NCI-H2029 treated with DMSO at 0.1 percent for 48 hours (cell line): ENCODE measurements at places on chromosomes 4 and X.

DNA sequence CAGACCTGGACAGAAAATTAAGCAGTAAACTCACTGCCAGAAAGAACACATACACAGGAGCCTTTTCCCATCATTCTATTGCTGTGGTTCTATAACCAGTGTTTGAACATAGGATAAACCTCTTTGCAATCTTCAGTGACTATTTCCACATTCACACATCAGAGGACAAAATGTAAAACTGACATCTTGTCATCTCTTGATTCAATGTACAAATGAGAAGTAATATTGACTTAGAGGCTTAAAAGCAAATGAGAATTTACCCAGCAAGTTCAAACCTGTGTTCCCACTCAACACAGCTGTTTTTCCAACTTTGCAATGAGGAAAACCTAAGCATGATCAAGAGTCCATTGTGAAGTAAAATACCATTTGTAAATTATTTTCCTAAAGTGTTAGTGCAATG lies 307.1 kb upstream of the CPXCR1 start:
- DNase-seq = no peak

DNA sequence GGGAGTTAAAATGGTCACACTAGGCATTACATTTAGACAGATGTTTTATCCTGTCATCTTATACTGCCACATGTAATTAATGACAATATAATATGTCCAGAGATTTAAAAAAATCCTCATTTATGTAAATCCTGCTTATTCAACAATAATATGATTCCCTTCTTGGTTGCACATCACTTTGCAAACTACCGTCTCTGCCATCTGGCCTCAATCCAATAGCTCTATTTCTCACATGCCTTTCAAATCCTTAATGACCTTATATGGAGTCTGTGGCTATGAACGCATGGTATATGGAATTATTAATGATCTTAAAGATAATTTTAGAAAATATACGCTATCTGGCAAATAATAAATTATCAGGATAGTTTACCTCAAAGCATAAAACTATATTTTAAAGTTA lies 144.5 kb downstream of the NPNT start:
- DNase-seq = no peak

GRCh38 chrX:87961471-87961870 lies 443.9 kb downstream of the KLHL4 start:
- DNase-seq = no peak

DNA sequence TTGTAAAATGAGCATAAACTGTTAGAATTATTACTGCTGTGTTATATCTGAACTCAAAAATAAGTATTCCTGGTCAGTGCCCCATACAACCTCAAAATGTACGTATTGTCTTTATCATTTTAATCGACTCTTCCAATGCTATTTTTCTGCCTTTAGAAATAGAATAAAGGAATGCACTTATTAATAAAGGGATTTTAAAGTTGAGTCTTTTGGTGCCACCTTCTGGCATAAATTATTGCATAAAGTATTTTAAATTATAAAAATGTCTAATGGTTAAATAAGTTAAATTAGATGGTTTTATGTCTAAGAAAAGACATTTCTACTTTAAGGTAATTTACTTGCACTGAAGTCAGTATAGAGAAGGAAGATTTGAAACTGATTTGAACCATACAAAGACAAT lies 424.0 kb upstream of the NDST4 start:
- no peak for DNase-seq

DNA sequence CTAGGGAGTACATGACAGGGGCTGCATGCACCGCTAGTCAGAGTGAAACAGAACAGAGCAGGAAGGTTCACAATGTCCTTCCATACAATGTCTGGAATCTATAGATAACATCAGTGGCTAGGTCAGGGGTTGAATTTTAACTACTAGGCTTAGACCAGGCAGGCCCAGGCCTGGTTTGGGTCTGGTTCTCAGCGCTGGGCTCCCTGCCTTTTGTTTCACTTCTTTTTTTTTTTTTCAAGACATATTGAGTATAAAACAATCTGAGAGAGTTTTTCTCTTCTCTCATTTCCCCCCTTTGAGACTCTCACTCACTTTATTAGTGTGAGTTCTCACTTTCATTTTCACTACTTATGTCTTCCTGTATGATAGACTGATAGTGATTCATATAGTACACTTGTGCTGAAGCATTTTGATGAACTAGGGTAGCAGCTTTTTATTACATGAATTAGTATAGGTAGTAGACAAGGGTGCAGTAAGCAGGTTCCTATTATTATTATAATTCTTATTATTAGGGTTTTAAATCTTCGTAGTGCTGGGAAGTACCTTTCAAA lies 120.0 kb upstream of the ZDHHC15 start:
- no peak for DNase-seq

DNA sequence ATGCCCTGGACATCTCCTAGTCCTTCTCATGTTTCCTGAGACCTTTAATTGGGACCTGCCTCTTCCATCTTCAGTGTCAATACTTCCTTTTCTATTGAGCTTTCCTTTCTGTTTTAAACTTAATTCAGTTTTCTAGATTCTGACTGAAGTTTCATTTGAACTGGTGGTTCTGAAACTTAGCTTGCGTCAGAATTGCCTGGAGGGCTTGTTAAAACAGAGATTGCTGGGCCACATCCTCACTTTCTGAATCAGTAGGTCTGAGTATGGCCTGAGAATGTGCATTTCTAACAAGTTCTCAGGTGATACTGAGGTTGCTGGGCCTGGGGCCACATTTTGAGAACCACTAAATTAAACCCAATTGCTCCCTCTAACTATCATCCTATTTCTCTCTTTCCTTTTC lies 152.1 kb upstream of the DGKK start:
- no peak for DNase-seq

GRCh38 chrX:26925088-26925487 lies 538.1 kb downstream of the PPP4R3C start:
- DNase-seq = no peak

GRCh38 chr4:94871644-94872305 lies 114.0 kb downstream of the BMPR1B start:
- no peak for DNase-seq

GRCh38 chrX:81392396-81392795 lies 190.5 kb downstream of the SH3BGRL start:
- DNase-seq = no peak

- DNase-seq = peak; percentile 58
These were observed 95.8 kb downstream of the ATXN3L start for GRCh38 chrX:13223868-13224567.

DNA sequence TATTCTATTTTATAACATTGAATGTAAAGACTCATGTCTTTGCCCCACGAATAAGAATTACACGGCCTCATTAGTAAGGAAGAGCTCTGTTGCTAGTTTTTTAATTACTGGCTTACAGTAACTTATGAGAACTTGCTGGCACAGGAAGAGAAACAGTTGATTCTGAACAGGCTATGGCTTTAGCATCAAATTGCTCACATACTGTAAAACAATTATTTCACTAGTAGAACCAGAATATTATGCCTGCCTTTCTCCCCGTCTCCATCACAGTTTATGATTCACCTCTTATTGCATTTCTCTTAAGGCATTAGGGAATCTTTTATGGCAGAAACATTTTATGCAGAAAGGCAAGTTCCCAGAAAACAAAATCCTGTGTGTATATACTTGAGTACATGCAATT lies 126.1 kb downstream of the SPRY1 start:
- DNase-seq = no peak

DNA sequence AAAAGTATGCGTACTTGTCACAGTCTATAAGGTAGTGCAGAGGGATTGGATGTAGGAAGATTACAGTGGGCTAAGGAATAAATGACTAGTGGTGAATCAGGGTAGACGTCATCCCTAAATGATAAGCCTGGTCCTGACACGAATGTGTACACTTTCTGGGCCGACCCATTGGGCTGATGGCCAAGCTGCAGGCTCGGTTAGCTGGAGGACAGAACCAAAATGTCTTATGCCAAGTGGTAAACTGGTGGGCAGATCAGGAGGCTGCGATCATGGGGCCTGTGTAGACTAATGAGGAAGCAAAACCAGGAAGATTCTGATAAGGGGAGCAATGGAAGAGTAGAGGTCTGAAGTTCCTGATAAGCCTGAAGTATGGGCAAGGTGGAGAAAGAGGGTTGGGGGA lies 272.8 kb upstream of the GATB start:
- no peak for DNase-seq

- DNase-seq = no peak
These were observed 242.7 kb downstream of the SCFD2 start for GRCh38 chr4:53123171-53123570.

DNA sequence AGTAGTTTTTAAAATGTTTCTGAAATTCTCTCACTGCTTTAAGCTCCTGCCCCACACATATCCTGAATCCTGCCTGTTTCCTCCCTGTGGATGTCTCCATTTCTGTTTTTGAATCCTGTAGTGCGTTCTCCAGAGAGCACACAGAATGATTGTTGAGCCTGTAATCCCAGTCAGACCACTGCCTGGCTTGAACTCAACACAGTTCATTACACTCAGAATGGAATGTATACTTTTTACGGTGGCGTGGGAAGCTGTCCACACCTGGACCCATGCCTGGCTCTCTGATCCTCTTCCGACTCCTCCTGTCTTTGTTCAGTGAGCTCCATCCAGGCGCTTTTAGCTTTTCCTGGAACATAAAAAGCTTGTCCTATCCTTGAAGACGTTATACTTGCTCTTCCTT lies 1217.0 kb upstream of the PRKX start:
- DNase-seq = no peak

DNA sequence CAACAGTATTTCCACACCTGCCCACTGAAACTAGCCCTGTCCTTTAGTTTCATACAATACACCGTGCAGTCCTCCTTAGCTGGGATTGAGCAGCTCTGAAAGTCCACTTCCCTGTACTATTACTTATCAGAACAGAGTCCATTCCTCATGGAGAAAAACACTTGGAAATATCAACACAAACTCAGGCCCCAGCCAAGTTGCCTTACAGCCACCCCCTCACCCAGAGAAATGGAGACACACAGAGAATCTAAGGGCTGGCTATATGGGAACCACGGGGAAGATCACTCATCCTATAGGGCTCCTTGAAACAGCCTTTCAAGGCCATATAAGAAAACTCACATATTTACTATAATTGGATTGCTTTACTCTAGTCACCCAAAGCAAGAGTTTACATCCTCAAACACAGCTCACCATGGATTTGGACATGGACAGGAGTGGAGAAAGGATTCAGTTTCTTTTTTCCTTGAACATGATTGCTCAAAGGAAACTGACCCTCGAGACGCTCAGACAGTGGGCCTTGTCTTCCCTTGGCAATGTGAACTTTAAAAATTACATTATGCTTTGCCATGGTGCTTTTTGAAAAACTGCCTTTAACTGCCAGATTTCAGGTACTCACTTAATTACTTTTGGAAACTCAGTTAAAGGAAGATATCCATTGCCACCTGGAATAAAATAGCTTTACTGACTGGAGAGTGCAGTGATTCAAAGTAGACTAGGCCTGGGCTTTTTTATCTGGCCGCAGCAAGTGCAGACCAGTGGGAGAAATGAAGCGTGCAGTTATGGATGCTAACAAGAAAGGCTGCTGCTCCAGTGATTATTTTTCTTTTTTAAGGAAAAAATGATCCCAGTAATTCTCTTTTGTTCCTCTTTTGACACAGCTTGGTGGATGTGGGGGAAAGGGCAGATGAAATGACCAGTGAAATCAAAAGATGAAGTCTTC lies 1.6 kb downstream of the SCARB2 start:
- DNase-seq = no peak

DNA sequence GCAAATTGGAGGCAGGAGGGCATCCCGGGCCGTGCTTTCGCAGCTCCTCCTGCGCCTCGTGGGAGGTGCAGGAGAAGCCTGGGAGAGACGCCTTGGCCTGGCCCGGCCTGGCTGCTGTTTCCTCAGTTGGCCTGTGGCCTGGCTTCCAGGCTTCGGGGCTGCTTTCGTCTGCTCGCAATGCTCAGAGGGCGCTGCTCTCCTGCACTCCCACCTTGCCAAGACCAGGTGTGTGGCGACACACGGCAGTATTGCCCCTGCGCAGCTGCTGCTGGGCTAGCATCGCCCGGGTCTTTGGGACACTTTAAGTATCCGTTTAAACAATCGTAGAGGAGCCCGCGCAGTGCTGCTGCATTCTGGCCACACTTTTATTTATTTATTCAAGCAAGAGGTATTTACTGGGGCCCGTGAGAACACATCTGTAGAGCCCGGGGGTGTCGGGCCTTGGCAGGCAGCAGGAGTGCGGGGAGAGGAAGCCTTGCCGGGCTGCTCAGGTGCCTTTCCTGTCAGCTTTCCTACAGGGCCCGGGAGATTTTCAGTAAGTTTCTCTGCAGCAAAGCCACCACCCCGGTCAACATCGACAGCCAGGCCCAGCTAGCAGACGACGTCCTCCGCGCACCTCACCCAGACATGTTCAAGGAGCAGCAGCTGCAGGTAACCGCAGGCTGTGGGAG lies 26.2 kb upstream of the HGFAC start:
- no peak for DNase-seq

DNA sequence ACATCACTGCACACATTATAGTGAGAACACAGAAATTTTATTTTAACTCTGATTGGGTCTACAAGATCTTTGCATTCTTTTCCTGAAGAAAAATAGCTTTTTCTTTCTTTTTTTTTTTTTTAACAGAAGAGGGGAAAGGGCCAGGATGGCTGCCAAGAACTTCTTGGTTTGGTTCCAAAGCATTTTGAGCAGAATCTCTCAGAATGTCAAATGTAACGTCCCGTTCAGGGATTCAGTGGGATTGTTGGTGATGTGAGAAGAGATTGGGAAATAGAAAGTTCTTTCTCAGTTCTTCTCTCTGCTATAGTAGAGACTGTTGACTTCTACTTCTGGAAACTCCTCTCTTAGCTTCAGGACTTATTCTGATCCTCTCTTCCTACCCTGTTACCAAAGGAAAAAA lies 70.9 kb upstream of the CBR4 start:
- no peak for DNase-seq

GRCh38 chrX:7420717-7421116 lies 272.8 kb upstream of the PUDP start:
- DNase-seq = no peak

DNA sequence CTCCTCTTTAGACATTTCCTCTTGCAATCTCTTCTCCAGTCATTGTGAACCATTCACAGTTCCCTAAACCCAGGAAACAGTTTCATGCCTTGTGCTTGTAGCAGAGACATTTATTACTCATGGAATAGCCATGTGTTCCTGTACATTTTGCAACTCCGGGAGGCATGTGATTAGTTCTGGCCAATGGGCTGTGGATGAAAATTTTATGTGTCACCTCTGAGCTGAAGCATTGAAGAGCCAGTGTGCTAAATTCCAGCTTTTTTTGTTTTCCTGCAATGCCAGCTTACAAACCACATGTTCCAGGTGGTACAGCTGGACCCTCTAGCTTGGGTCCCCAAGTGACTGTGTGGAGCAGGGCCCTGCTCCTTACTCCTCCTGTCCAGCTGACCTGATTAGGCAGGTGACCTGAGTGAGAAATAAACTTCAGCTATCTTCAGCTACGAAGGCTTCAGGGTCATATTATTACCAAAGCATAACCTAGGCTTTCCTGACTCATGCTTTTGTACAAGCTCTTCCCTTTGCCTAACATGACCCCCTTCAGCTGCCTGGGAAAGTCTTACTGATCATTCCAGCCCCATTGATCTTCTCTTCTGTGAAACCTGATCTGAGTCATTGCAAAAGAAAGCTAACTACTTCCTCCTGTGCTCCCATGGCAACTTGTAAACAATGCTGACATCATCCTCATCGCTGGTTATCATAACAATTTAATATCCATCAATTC lies 200.4 kb downstream of the PTTG2 start:
- peak; percentile 94 for DNase-seq
